ENCODE measurements at places on chromosomes 1 and 21.

DNA sequence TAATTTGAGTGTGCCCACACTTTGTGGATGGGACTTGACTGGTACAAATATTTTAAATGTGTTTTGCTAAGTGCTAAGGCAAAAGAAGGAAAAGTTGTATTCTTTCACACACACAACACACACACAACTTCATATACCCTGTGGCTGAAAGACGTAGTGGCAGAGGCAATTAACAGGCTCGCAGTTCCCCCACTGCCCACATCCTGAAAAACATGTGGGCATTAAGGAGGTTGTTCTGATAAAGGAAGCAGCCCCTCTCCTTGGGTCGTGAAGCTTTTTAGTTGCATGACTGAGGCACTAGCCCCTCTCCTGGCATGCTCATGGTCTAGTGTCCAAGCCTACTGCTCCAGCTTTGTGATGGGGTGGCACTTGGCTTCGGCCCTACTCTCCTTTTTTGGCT lies 14.3 kb upstream of the ADAM30 start:
- DNase-seq = no peak

GRCh38 chr1:53025034-53025768 lies 36.8 kb upstream of the PODN start:
- peak; percentile 37 for DNase-seq

DNA sequence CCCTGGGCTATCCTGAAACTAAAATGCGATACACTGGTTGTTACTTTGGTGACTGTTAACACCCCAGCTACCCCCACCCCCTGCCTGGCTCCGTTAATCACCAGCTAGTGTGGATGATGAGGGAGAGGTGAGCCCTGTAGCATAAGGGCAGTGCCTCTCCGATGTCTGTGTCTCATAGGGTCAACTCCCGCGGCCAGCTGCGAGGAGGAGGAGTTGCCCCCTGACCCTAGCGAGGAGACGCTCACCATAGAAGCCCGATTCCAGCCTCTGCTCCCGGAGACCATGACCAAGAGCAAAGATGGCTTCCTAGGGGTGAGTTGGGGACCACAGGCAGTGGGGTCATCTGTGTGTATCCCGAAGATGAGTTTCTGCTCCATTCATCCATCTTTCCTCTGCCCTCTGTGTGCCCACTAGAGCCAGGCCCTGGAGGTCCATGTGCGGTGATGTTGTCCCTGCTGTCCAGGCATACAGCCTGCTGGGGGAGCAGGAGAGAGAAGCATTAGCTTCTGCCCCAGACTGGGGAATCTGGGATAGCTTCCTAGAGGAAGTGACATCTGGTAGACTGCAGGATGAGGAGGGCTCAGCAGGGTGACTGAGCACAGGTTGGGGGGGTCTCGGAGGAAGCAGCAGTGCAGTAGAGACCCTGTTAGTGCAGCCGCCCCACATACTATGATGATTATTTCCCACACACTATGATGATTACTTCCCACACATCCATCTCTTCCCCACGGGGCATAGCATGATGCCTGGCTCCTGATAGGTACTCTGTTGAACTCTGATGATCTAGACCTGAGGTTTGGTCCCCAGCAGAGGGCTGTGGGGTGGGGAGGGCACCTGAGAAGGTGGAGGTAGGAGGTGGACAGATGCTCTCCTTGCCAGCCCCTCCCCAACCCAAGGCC lies 5.2 kb downstream of the SELENON start:
- no peak for DNase-seq

GRCh38 chr1:56284928-56285327 lies 294.4 kb downstream of the PLPP3 start:
- DNase-seq = peak; percentile 33

- DNase-seq = no peak
Observed at GRCh38 chr1:6459850-6460265, 6.1 kb downstream of the TNFRSF25 start.

DNA sequence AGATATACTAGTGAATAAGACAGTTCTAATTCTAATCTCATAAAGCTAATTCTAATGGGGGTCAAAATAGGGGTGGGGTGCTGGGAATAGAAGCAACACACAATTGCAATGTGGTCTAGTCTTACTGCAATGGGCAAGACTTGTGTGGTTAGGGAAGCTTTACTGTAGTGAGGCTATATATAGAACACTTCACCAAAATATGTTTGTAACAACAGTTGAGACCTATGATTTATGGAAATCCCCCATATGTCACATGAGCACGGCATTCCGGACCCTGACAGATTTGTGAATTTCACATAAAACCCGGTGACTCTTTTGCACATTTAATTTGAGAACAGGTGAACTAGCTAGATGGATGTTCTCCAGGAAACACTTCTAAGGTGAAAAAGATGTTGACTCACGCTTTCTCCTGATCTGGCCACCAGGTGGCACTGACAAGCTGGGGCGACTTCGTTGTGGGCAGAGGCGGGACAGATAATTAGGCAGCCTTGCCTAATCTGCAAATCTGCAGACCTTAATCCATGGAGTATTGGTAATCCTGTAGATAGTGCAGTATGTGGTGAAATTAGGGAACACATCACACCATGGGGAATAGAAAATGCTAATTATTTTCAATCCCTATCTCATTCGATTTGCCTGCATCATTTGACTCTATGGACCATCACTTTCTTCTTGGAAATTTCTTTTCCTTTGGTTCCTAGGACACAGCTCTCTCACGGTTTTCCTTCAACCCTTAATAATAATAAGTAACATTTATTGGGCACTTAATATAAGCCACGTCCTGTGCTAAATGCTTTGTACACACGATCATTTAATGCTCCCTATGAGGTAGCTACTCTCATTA lies 37.7 kb downstream of the KIAA0040 start:
- DNase-seq = peak; percentile 39

DNA sequence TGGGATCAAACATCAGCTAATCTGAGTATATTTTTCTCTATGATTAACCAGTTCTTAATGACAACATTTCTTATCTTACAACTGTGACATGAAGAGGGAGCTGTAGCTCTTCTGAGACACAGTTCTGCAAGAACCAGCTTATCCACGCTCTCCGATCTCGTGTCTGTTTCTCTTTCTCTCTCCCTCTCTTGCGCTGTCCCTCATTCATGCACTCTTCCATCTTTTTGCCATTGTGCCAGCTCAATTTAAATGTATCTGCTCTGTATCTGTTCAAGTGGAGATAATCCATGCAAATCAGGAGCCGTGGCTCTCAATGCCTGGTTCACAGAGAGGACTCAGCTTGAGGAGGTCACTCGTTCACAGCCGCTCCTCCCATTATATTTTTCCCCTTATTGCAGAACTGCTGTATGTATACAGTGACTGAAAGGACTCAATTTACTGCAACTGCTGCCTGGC lies 494.7 kb upstream of the ADGRL2 start:
- peak; percentile 63 for DNase-seq

GRCh38 chr1:9425859-9426258 lies 113.4 kb upstream of the SLC25A33 start:
- DNase-seq = no peak

DNA sequence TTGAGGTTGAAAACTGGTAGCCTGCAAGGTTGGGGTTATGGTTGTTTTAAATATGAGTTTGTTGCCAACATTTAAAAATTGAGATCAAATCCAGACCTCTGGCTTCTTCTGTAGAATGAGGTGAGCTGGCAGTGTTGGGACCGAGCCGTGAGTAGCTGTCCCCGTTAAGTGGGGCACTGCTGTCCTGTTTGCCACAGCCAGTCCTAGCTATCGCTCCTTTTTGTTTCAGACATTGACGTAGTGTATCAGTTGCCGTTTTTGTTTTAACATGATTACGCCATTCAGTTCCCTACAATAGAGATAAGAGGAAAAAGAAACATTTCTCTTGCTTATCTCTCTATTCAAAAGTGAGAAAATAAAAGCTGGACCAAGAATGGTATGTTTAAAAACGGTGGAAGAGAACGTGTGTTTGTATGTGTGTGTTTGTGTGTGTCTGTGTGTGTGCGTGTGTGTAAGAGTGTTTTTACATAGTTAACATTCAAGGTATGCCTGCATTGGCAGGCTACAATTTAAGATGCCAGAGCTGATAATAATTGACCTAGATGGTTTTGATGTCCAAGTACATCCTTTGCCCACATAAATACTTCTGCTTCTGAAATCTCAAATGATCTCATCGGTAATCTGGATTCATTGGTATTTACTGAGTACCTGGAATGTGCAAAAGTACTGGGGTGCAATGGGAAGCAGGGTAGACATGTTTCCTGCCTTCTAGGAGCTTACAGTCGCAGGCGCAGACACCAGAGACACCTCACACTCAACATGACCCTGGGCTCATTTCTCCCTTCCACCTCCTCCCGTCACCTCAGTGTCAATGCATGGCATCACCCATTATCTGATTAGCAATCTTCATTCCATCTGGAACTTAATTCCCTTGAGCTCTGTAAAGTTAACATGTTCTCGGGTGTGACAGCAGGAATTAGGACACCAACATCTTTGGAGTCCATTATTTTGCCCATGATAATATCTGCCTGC lies 65.8 kb downstream of the HUNK start:
- DNase-seq = no peak

DNA sequence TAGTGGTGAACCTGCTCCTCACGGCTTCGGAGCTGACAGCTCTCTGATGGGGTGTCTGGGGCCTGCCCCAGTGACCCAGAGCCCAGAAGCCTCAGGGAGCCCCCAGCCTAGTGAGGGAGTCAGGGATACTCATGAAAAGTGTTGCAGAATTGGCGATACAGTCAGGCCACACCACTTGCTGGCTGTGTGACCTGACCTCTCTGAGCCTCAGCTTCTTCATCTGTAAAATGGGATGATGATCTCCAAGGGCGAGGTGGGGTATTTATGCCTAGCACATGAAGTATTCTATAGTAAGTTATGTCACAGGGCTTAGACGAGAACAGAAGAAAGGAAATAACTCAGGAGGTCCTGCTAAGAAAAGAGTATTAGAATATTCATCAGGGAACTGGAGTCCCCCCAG lies 1.6 kb downstream of the TMEM51 start:
- DNase-seq = no peak

DNA sequence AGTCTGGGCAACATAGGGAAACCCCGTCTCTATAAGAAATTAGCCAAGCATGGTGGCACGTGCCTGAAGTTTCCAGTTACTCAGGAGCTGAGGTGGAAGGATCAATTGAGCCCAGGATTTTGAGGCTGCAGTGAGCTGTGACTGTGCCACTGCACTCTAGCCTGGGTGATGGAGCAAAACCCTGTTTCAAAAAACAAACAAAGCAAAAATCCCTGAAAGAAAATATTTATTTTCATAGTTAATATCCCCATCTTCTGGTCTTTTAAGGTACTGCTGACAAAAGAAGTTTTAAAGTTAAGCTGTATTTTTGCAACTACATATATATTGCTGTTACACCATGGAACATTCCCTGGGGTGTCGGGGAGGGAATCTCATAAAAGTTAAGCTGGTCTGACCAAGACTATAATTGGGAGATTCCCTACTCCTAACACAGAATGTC lies 26.0 kb downstream of the VAMP4 start:
- DNase-seq = peak; percentile 18

GRCh38 chr1:107276247-107276646 lies 135.4 kb downstream of the NTNG1 start:
- DNase-seq = no peak

DNA sequence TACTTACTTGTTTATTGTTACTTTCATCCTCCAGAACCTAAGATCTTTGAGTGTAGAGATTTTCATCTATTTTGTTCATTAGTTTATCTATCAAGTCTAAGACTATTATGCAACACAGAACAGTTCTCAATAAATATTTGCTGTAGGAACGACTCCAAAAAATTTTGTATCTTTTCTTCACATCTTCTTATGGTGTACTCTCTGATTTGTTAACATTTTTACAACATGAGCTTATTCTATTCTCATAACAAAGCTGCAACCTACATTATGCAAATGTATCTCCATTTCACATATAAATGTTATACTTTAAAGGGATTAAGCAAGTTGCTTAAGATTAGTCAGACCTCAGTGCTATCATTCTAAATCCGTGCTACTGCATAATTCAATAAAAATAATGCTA lies 514.2 kb upstream of the ZP4 start:
- no peak for DNase-seq

- peak; percentile 76 for DNase-seq
Observed at GRCh38 chr1:102897557-102897956, 210.8 kb downstream of the COL11A1 start.

DNA sequence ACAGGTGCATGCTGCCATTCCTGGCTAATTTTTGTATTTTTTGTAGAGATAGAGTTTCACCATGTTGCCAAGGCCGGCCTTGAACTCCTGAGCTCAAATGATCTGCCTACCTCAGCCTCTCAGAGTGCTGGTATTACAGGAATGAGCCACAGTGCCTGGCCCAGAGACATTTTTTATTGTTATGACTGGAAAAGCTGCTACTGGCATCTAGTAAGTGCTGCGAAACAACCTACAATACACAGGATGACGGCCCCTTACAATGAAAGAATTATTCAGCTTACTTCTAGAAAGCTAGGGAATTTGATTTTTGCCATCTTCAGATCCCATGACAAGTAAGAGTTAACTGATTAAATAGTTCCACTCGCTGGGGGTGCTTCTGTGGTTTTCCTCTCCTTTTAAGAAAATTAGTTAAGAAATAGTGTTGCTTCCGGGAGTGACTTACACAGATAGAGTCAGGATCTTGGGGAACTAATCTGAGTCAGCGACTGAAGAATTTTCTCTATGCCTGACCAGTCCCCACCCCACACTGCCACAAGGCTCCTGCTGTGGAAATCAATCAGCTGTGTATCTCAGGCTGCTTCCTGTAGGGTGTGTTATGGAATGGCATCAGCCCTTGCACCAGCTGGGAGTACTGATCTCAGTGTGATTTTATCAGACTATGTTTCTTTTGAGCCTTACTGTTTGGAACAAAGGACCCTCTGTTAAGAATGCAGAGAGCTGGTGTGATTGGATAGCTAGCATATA lies 93.0 kb upstream of the BMP8A start:
- DNase-seq = peak; percentile 98

- no peak for DNase-seq
Observed at GRCh38 chr21:16457498-16457897, 727.7 kb downstream of the USP25 start.

- no peak for DNase-seq
Observed at GRCh38 chr1:173112129-173112528, 61.4 kb upstream of the TNFSF18 start.

- DNase-seq = no peak
Observed at GRCh38 chr21:45513741-45514310, 28.4 kb downstream of the SLC19A1 start.

- DNase-seq = no peak
Observed at GRCh38 chr1:171139890-171140289, 45.2 kb upstream of the FMO2 start.

- no peak for DNase-seq
Observed at GRCh38 chr1:37372302-37372701, 102.1 kb upstream of the ZC3H12A start.

DNA sequence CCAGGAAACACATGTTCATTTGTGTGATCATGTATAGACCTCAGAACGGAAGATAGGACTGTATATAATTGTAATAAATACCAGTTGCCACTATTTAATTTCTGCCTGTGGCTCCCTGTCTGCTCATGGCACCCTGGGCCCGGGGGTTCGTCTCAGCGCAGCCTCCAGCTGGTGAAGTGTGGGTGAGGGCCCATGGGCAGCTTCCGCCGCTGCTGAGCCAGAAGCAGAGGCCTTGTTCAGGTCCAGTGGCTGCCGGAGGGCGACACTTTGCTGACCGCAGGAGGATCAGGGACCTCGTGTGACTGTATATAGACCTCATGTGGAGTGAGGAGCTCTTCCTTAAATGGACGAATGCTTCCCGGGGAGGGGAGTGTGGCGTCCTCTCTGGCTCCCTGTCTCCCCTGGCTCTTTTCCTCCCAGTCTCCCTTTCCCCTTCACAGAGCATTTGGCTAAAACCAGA lies 155.9 kb downstream of the PEX14 start:
- no peak for DNase-seq
